Spleen (tissue), 13 donors: ENCODE measurements at places on chromosomes 3 and 15.

- H3K4me3 ChIP-seq = no peak overlapping the region
- H3K27me3 ChIP-seq = no peaks in the 10 kb centered on the region
- no peak for DNase-seq
- H3K27ac ChIP-seq = no peak overlapping the region
- H3K4me1 ChIP-seq = no peaks in the 10 kb centered on the region
- H3K36me3 ChIP-seq = no peaks in the 10 kb centered on the region
These were observed 292.0 kb downstream of the ZIC1 start for GRCh38 chr3:147701195-147701594.

DNA sequence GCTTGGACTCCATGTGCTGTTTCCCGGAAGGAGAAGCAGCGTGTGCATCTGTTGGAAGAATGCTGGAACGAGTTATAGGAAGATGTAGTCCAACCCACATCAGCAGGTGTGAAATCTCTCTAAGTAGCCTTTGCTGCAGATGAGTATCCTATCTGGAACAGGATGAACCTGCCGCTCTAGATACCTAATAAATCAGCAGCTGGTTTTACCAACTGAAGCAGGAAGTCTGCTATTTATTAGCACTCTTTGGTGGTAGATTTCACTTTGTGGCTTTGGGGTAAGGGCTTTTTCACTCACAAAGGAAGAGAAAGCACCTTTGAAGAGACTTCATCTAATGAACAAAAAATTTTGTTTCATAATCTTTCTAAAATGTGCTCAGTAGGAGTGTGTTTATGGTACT lies 66.4 kb downstream of the DCUN1D1 start:
- DNase-seq = no peak
- no peaks in the 10 kb centered on the region for H3K27me3 ChIP-seq
- H3K27ac ChIP-seq = peak overlapping the region; percentile 31
- H3K4me3 ChIP-seq = no peak overlapping the region

GRCh38 chr15:100468285-100468684 lies 60.5 kb downstream of the CERS3 start:
- no peak overlapping the region for H3K4me3 ChIP-seq
- DNase-seq = no peak
- no peak overlapping the region for H3K27ac ChIP-seq
- no peaks in the 10 kb centered on the region for H3K36me3 ChIP-seq
- H3K4me1 ChIP-seq = no peaks in the 10 kb centered on the region

DNA sequence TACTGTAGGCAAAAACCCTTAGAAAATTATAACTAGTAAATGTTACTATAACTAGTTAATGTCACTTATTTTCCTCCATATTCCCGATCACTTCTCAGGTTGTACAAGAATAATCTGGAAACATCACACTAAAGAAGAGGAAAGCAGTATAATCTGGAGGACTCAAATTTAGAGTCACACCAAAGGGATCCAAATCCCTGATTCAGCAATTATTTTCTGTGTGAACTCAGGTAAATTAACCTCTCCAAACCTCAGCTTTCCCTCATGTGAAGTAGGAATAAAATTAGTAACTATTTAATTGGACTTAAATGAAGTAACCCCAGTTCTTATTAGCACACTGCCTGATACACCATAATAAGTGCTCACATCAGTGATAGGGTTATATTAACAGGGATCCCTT lies 170.1 kb upstream of the NECTIN3 start:
- H3K36me3 ChIP-seq = no peaks in the 10 kb centered on the region
- no peak overlapping the region for H3K4me3 ChIP-seq
- H3K4me1 ChIP-seq = no peaks in the 10 kb centered on the region
- DNase-seq = no peak
- H3K27me3 ChIP-seq = no peaks in the 10 kb centered on the region

DNA sequence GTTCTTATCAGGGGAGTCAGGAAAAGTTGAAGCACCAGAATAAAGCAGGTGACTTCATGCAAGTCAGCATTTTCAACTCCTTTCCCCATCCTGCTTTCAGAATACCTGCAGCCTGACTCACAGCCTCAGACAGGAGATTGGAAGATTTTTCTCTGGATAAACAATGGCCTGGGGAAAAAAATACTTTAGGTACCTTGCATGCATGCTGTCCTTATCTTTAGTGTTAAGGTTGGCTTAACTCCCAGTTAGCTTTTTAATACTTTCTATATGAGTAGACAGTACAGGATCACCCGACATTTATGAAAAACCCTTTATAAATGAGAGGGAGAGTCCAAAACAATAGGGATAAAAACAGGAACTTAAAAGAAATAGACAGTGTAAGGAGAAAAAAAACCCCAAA lies 53.6 kb downstream of the PAK2 start:
- no peaks in the 10 kb centered on the region for H3K27me3 ChIP-seq
- H3K4me1 ChIP-seq = peaks cover 29% of the 10 kb centered on the region
- H3K27ac ChIP-seq = no peak overlapping the region
- H3K4me3 ChIP-seq = no peak overlapping the region
- DNase-seq = no peak

GRCh38 chr3:56987238-56987895 lies 73.1 kb upstream of the SPATA12 start:
- no peaks in the 10 kb centered on the region for H3K27me3 ChIP-seq
- peaks cover 6% of the 10 kb centered on the region for H3K4me1 ChIP-seq
- no peak overlapping the region for H3K4me3 ChIP-seq
- no peak overlapping the region for H3K27ac ChIP-seq
- no peaks in the 10 kb centered on the region for H3K36me3 ChIP-seq
- DNase-seq = no peak

- peaks cover 88% of the 10 kb centered on the region for H3K4me1 ChIP-seq
- H3K27ac ChIP-seq = no peak overlapping the region
- no peak overlapping the region for H3K4me3 ChIP-seq
- H3K36me3 ChIP-seq = peaks cover 97% of the 10 kb centered on the region
- peak; percentile 73 for DNase-seq
These were observed 6.3 kb downstream of the CLK3 start for GRCh38 chr15:74621936-74622335.

DNA sequence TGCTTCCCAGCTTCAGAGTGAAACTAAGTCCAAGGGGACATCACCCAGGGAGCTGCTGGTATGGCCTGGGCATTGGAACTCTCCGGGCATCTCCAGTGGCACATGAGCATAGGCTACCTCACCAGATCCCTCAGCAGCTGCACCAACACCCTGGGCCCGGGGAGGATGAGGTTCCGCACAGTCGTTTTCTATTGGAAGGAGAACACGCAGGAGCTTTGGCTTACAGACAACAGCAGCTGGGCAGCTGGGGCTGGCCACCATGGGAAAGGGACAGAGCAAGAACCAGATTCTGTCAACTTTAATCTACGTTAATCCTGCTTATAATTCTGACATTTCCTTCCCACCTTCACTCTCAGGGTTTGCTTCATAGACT lies 65.5 kb downstream of the MYO1E start:
- H3K36me3 ChIP-seq = no peaks in the 10 kb centered on the region
- H3K27me3 ChIP-seq = no peaks in the 10 kb centered on the region
- H3K4me1 ChIP-seq = peaks cover 21% of the 10 kb centered on the region
- no peak for DNase-seq

- no peaks in the 10 kb centered on the region for H3K27me3 ChIP-seq
- no peak for DNase-seq
- no peak overlapping the region for H3K4me3 ChIP-seq
- no peaks in the 10 kb centered on the region for H3K36me3 ChIP-seq
- H3K4me1 ChIP-seq = no peaks in the 10 kb centered on the region
These were observed 5.9 kb upstream of the RBPMS2 start for GRCh38 chr15:64781299-64781698.

DNA sequence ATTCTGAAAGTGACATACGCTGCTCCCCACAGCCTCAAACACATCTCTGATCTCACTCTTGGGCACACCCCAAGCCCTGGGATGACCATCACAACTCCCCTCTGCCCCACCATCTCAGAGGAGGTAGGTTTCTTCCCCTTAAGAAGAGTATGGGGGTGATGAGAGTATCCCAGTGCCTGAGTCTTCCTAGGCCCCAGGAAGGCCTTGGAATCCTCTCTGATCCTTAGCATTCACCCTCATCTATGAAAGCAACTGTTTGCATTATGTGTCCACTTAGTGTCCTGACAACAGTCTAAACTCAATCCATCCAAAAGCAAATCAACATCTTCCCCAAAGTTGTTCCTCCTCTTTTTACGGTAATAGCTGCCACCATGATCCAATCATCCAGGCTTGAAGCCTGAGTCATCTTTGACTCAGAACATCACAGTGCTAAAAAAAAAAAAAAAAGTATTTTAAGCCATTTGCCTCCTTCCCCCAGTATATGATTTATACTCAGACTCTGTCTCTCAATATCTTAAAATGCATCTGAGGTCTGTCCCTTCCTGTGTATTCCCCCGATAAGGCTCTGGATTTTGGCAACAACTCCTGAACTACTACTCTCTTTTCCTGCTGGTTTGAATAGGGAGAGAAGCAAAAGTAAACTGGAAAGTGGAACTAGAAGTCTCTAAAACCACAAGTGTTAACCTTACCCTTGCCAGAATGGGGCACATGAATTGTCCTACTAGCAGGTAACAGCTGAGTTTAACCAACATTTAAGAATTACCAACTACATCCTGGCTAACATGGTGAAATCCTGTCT lies 22.5 kb downstream of the POPDC2 start:
- no peaks in the 10 kb centered on the region for H3K27me3 ChIP-seq
- peak overlapping the region; percentile 37 for H3K4me3 ChIP-seq
- peaks cover 11% of the 10 kb centered on the region for H3K4me1 ChIP-seq
- peaks cover 6% of the 10 kb centered on the region for H3K36me3 ChIP-seq

DNA sequence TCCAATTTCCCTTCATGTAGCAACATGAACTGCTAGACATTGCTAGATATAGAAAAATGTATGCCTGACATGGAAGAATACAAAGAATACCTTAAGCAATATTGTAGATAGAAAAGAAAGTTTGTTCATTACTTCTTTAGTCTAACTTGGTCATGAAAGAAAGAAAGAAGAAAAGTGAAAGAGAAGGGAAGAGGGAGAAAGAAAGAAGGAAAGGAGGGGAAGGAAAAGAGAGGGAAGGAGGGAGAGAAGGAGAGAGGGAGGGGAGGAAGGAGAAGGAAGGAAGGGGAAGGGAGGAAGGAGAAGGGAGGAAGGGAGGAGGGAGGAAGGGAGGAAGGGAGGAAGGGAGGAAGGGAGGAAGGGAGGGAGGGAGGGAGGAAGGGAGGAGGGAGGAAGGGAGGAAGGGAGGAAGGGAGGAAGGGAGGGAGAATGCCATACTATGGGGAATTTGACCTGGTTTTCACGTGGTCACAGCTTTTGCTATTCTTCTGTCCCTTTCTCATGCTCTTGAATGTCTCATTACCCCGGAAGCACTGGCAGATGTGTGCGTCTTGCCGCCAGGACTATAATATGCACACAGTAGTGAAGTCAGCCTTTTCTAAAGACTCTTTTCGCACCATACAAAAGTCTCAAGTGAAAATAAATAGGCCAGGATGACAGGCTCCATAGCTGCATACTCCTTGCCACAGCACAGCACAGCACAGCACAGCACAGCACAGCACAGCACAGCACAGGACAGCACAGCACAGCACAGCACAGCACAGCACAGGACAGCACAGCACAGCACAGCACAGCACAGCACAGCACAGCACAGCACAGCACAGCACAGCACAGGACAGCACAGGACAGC lies 78.2 kb downstream of the CHAC1 start:
- DNase-seq = no peak
- H3K27ac ChIP-seq = no peak overlapping the region
- H3K4me1 ChIP-seq = no peaks in the 10 kb centered on the region
- H3K27me3 ChIP-seq = no peaks in the 10 kb centered on the region
- no peak overlapping the region for H3K4me3 ChIP-seq
- H3K36me3 ChIP-seq = peaks cover 69% of the 10 kb centered on the region

DNA sequence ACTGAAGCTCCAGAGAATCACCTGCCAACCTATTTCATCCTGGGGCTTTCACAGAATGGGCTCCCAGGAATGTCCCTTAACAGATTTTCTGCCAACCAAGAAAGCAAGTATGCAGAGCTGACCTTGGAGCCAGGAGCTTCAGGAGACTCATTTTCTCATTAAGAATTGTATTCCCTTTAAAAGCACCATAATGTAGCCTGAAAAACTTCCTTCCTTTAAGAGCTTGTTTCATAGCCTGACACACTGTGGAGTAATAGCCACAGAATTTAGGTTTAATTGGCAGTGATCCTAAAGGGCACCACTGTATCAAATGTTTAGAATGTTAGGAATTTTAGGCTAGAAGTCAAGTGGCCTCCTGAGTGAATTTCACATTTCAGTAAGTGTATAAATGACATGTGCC lies 309.8 kb downstream of the GBE1 start:
- DNase-seq = no peak
- H3K4me1 ChIP-seq = no peaks in the 10 kb centered on the region
- no peaks in the 10 kb centered on the region for H3K27me3 ChIP-seq
- no peak overlapping the region for H3K27ac ChIP-seq

DNA sequence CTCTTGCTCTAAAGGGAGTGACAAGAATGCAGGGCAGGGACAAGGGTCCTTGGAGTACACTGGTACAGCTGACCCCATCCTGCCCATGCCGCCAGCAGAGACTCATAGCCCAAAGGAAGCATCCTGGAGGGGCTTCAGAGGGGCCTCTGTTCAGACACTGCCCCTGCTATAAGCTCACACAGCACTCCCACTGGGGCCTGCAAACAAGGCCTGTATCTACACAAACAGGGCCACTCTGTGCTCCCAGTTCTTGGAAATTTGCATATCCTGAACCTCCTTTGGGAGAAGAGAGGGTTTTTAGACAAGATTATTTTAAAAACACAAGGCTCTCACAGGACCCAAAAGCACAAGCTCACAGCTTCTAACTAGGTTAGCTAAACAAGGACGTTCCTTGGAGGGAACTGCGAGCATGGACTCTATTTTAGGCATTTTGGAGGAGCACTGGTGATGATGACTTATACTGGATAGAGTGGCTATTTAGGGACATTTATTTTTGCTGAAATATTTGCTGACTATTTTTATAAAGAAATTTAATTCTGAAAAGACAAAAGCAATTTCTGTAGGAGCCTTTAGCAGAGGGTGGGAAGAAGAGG lies 16.4 kb upstream of the ANKRD34C start:
- no peak for DNase-seq
- H3K27ac ChIP-seq = no peak overlapping the region
- no peak overlapping the region for H3K4me3 ChIP-seq
- H3K36me3 ChIP-seq = no peaks in the 10 kb centered on the region
- H3K4me1 ChIP-seq = no peaks in the 10 kb centered on the region
- H3K27me3 ChIP-seq = no peaks in the 10 kb centered on the region

- no peak for DNase-seq
- no peaks in the 10 kb centered on the region for H3K4me1 ChIP-seq
- H3K27ac ChIP-seq = no peak overlapping the region
These were observed 16.9 kb downstream of the CYP11A1 start for GRCh38 chr15:74350295-74351275.

GRCh38 chr3:146156095-146156494 lies 4.9 kb downstream of the PLOD2 start:
- H3K27ac ChIP-seq = peak overlapping the region; percentile 68
- no peak overlapping the region for H3K4me3 ChIP-seq
- no peaks in the 10 kb centered on the region for H3K36me3 ChIP-seq
- H3K4me1 ChIP-seq = peaks cover 43% of the 10 kb centered on the region
- DNase-seq = no peak

GRCh38 chr3:45746165-45746776 lies 50.1 kb downstream of the SLC6A20 start:
- DNase-seq = no peak
- peaks cover 11% of the 10 kb centered on the region for H3K4me1 ChIP-seq
- no peaks in the 10 kb centered on the region for H3K27me3 ChIP-seq
- no peak overlapping the region for H3K4me3 ChIP-seq
- no peak overlapping the region for H3K27ac ChIP-seq

GRCh38 chr15:57158589-57158988 lies 217.7 kb upstream of the CGNL1 start:
- peaks cover 14% of the 10 kb centered on the region for H3K4me1 ChIP-seq
- DNase-seq = no peak
- no peak overlapping the region for H3K27ac ChIP-seq
- no peaks in the 10 kb centered on the region for H3K36me3 ChIP-seq
- H3K27me3 ChIP-seq = no peaks in the 10 kb centered on the region

- peak overlapping the region; percentile 92 for H3K4me3 ChIP-seq
- peak; percentile 92 for DNase-seq
- H3K27ac ChIP-seq = peak overlapping the region; percentile 90
- peaks cover 62% of the 10 kb centered on the region for H3K4me1 ChIP-seq
- no peaks in the 10 kb centered on the region for H3K36me3 ChIP-seq
These were observed 959 bp downstream of the SFMBT1 start for GRCh38 chr3:53044711-53045517.
